ENCODE measurements at places on chromosomes 13 and 19.

DNA sequence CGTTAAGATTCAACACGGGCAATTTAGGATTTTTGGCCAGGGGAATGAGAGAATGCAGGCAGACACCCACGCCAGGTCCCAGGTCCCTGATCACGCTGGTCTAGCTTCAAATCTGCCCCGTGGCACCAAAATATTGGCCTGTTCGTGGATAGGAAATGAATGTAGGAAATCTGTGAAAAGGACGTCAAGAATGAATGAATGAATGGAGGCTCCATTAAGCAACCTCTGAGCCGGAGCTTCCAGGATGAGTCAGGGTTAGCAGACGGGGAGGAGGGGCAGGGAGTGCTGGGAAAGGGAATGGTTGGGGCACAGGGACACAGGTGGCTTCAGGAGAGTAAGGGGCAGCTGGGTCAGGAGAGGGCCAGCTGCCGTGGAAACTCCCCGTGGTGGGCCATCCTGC, 4.2 kb downstream of the SULT2B1 start:
- no peak for DNase-seq

DNA sequence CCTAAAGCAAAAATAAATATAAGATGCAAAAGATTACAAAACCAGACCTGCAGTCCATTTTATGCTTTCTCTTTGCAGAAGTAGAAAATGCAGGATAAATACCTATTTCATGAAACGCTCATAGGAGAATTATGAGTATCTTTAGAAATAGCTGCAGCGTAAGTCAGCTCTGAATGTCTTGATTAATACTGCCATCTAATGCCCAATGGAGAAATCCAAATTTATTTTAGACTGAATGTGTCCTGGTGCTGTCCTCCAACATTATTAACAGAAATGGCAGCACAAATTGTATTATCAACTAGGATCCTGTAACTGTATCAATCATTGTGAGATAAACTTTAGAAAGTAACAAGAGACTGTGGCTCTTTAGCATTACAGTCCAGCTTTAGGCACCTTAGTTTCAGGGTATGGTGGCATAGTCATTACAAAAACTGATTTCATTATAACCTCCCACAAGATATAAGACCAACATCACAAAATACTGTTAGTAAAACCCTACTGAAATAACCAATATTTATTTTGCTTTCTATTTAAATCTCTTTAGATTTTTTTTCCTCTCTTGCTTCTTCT, 162.1 kb upstream of the MIR17HG start:
- no peak for DNase-seq

GRCh38 chr13:106318941-106319411, 216.5 kb downstream of the EFNB2 start:
- no peak for DNase-seq

DNA sequence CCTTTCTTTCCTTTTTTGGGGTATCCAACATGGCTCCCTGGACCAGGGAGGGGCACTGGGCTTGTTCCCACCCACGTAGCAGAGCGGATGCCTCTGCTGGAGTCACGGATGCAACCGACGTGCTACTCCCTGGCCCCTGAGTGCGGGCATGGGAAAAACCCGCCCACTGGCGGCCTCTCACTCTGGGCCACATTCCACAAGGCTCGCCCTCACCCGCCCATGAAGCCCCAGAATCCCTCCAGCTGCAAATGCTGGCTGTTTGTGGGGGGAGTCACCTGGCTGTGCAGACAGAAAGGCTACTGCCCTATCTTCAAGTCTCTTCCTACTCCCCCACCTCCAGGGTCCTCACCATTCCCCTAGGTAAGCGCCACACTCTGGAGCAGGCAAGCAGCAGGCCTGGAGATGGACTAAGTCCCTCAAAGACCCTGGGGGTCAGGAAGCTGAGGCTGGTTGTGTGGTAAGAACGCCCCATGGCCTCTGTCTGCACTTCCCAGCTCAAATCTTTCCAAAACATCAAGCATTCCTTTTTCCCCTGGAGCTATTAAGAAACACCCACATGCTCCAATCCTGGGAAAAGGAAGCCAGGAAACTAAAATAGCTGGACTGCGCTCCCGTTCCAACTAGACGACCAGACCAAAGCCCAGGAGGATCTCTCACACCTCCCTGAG, 17.9 kb upstream of the EPHX3 start:
- DNase-seq = no peak

GRCh38 chr19:10037367-10037766, 24.1 kb downstream of the RDH8 start:
- DNase-seq = no peak

GRCh38 chr19:28258829-28259228, 954.1 kb downstream of the UQCRFS1 start:
- no peak for DNase-seq

- DNase-seq = no peak
Measured at GRCh38 chr19:43798026-43798545, 4.2 kb downstream of the LYPD5 start.

- DNase-seq = no peak
Measured at GRCh38 chr13:76715621-76716020, 170.6 kb downstream of the KCTD12 start.

GRCh38 chr13:65926750-65927171, 1303.4 kb downstream of the PCDH9 start:
- DNase-seq = peak; percentile 41
